Right renal cortex interstitium (tissue), 3 donors: ENCODE measurements at places on chromosomes 7 and 10.

GRCh38 chr7:33916357-33917081 is 11.2 kb downstream of the BMPER start:
- no peak for DNase-seq

DNA sequence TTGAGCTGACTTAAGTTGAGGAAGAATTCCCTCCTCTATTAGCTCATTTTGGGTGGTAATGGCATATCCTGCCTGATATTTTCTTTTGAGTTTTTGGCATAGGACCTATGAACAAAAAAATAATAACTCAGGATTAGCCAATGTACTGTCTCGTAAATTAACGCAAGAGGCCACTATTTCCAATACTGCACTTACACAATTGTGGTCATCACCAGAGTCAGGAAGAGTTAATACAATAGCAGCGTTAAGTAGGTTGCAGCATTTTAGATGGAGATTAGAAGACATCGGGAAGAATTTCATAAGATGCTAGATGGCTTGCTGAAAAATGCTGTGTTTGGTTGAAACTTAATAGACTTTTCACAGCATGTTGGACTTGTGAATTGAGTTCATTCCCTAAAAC is 36.4 kb downstream of the ANTXRL start:
- no peak for DNase-seq

DNA sequence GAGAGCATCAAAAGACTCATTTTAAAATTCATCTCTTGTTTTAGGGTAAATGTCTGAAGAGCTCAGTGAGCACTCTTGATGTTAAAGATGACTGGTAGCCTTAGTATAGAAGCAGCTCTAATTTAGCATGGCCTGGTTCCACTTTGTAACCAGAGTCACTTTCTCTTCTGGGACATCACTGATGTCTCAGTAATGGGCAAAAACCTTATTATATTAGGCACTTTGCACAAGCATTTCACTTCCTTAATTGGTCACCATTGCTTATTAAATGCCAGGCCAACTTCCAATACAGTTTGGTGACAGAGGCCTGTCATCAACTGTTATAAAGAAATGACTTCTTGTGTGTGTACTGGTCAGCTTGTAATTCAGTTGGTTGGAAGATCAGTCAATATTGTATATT is 53.0 kb downstream of the STEAP1B start:
- no peak for DNase-seq

DNA sequence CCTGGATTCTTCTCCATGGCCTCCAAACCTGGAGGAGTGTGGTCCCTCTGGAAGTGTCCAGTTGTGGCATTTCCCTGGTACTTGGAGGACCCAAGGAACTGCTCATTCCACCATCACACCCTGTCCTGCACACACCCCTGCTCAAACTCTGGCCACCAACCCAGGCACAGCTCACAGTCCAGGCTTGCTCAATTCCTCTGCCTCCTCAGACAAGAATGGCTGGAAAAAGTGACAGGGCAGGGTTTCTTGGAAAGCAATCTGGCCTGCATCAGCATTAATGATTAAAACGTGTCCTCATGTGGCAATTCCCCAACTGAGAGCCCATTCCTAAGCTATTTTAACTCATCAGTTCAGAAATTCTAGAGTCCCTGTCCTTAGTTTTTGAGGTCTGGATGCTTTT is 17.2 kb upstream of the TPST1 start:
- no peak for DNase-seq

DNA sequence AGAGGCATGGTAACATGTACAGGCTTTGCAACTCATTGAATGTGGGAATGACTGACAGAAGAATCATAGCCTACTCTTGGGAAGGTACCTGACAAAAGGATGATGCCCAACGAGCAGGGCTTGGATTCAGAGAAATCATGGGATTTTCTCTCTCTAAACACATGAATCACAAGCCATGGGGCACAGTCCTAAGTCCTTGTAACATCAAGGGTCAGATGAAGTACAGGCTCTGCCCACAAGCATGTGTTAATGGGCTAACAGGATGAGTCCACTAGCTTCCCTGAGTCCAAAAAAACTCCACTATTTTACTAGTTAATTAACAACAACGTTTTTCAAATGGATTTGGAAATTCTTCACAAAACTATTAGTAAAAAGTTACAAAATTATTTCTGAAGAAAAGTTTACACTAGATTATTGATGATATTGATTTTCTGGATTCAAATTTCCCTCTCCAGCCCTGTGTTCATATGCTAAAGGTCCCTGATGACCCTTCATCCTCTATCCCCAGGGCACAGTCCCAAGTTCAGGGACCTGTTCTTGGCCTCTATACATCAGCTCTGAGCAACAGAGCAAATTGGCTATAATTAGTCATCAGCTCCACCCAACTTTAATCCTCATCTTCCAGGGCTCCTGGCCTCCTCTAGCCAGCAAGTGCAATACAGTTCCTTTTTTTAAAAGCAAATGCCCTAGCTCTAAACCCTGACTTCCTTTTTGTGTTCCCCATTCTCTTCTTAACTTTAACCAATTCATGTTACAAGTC is 99.8 kb downstream of the GSAP start:
- DNase-seq: no peak

GRCh38 chr10:3960496-3960895 is 175.5 kb upstream of the KLF6 start:
- DNase-seq: no peak

DNA sequence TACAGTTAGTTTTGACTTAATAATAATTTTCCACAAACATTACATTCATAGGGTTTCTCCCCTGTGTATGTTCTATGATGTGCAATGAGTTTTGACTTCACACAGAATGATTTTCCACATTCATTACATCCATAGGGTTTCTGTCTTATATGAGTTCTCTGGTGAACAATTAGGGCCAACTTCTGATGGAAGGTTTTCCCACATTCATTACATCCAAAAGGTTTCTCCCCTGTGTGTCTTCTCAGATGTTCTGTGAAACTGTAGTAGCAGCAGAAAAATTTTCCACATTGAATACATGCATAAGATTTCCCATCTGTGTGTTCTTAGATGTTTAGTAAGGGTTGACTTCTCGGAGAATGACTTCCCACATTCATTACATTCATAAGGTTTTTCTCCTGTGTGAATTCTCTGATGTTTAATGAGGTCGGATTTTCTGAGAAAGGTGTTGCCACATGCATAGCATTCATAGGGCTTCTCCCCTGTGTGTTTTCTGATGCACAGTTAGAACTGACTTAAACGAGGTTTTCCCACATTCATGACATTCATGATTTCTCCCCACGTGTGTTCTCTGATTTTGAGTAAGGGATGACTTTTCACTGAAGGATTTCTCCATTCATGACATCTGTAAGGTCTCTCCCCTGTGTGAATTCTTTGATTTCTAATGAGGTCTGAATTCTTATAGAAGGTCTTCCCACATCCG is 118.5 kb downstream of the ZNF33B start:
- DNase-seq: no peak

DNA sequence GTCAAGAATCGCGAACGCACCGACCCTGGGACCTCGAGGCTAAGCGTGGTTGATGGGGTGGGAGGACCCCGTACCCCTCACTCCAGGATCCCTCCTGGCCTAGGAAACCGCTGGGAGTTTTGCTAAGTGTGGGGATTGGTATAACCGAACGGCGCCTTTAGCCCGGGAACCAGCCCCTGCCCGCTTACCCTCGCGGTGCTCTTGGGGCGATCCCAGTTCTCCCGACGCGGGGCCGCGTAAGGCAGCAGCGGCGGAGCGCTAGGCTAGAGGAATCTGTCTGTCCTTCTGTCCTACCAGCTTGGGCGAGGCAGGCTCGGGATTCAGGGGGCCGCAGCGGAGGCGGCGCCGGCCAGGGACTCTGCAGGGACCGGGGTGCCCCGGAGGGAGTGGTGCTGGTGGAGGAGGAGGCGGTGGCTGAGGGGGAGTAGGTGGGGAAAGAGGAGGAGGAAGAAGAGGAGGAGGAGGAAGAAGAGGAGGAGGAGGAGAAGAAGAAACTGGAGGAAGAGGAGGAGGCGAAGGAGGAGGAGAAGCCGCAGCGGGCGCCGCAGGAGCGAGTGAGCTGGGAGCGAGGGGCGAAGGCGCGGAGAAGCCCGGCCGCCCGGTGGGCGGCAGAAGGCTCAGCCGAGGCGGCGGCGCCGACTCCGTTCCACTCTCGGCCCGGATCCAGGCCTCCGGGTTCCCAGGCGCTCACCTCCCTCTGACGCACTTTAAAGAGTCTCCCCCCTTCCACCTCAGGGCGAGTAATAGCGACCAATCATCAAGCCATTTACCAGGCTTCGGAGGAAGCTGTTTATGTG is 439 bp upstream of the EMX2 start:
- DNase-seq: peak; percentile 85

DNA sequence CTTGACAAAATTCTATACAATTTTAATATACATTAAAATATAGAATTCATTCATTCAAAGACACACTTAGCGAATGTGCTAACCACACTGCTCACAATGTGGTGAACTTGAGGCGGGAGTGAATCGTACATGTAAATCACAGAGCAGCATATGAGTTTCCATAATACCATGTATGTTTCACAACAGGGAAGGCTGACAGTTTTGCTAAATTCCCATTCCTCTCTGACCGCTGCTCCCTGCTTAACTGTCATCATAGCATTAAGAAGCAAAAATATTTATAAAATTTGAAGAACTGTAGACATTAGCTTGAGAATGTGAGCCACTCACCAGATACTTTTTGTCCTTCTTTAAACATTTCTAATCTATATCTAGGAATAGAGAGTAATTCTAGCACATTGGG is 763.3 kb downstream of the MAGI2 start:
- DNase-seq: no peak

DNA sequence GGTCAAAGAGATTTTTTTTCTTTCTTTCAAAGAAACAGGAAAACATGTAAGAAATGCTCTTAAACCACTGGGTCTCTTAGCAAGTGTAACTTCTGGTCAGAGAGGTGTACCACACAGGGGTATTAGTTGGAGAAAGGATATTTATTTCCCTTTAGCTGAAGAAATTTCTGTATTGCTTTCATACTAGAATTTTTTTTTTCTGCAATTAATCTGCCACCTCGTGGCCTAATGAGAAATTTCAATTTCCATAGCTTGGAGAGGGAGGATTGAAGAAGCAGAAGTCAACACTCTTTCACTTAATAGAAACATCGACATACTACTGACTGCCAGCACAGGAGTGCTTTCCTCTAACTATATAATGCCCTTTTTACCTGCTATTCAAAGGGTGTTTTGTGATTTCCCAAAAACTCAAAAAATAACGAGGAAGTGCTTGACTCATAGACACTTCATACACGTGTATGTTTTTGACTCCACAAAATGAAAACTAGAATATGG is 177.6 kb upstream of the NAMPT start:
- DNase-seq: no peak

DNA sequence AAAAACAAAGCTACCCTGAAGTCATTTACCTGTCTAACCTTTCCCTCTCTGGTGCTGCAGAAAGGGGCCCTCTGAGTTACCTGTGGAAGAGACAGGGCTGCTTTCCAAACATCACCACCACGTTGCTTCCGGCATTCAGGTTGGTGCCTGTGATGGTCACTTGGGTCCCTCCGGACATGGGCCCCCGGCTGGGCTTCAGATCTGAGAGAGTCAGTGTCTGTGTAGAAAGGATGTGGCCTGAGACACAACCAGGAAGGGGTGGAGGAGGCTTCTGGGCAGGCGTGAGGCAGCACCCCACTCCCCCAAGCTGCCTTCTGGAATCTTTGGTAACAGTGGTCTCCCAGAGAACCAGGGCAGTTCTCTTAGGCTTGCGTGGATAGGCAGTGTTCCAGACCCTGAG is 388.9 kb downstream of the PLXNA4 start:
- DNase-seq: no peak

DNA sequence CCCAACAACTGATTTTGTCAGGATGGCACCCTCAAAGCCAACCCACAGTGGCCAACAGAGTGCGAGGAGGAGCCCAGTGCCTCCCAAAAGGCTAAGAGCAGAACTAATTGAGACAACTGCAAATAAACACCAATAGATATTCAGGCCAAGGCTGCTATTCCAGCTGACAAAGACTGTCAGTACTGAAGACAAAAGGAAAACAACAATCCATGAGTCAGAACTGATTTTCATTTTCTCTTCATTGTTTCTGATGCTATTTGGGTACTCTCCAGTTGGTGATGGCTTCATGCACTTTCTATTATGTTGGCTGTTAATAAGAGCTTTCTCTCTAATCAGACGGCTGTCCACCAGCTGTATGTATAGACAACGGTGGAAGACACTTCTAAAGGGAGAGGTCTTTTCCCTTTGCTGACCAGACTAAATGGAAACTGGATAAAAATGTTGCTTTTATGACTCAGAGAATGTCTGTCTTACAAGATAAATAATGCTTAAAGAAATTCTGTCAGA is 515.9 kb downstream of the PARD3 start:
- no peak for DNase-seq

DNA sequence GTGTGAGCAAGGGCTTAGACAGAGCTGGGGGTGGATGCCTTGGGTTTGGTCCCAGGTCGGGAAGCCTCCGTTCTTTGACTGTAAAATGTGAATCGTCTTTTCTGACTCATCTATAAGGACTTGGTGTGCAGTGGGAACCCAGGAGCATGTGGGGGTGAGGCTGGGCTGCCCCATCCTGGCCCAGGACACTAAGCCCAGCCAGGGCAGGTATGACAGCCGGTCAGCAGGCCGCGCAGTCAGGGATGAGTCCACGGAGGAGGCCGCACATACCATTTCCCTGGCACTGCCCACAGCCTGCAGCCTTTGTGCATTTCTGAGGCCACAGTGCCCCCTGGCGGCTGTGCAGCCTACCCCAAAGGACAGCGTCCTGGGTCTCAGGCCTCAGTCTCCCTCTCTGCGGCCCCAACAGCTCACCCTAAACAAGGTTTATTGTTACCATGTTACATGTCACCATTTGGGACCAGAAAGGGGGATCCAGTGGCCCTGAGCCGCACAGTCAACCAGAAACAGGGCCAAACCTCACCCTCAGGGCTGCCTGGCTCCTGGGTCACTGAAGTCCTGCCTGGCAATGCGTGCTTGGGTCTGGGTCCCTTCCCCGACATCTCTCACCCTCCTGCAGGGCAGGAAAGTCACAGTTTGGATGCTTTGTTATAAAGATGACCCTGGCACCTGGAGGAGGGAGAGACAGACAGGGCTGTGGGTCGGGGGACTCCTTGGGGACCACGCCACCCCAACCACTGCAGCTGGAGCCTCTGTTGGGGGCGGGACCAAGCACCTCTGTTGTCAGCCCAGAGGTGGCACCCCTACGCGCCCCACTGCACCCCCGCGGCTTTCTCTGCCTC is 14.4 kb upstream of the SH2B2 start:
- no peak for DNase-seq
